Fibroblast of villous mesenchyme (primary cell): ENCODE measurements at places on chromosomes 6 and 20. TPM values are rescaled to one million over a fixed set of nuclear protein-coding genes. Genes with fewer than 3 reads are reported as not detected.
A peak's percentile ranks its signal among the peaks of the same experiment; 100 is the strongest.

- DNase-seq, result peak; percentile 16
These were observed at the start of gene ATP9A for GRCh38 chr20:51767867-51768758. ATP9A (minus strand) TSS chr20:51768390; CDS start chr20:51768369, 21 bp downstream.

GRCh38 chr20:64142590-64142989 lies 21.7 kb upstream of the MYT1 start:
- DNase-seq, result peak; percentile 12

The DCDC2 gene
- under 0.01 and 0.43 TPM in 2 replicates for total RNA-seq

The EGFL8 gene
- total RNA-seq, result 0.97 and 2.6 TPM in 2 replicates

DNA sequence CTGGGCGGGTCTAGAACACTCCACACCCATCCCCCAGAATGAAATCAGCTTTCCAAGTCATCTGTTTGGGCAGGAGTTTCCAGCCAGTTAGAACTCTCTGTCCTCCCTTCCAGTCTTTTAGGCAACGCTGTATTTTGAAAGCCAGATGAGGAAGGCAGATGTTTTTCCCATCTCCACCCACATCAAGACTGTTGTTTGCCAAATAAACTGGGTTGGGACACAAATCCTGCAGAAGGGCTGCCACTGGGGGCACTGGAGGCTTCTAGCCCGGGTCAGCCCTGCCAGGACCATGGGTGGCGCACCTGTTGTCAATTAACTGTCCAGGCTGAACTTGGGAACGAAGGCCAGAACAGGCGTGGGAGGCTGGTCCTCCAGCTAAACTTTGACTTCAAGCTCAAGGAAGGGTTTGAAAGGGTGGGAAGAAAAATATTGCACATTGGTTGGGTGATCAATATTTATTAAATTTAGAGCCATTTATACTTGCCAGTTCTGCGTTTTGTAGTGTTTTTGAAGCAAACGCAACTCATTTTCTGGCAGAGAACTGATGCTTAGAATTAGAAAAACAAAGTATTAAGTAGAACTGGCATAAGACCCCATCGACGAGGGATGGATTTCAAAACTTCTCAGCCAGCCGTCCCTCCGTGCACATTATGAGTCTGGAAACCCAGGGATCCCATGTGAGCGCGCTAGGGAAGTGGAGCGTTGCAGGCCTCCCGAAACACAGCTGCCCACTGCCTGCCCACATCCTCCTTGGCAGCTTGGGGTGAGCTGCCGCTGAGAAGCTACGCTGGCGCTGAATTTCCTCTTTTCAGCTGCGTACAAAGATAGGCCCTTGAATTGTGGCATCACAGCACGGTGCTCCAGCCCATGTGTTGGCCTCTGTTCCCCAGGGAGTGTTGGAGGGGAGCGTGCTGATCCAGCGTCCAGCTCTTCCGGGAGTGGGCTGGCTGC lies 297.4 kb downstream of the QKI start:
- DNase-seq, result peak; percentile 24

DNA sequence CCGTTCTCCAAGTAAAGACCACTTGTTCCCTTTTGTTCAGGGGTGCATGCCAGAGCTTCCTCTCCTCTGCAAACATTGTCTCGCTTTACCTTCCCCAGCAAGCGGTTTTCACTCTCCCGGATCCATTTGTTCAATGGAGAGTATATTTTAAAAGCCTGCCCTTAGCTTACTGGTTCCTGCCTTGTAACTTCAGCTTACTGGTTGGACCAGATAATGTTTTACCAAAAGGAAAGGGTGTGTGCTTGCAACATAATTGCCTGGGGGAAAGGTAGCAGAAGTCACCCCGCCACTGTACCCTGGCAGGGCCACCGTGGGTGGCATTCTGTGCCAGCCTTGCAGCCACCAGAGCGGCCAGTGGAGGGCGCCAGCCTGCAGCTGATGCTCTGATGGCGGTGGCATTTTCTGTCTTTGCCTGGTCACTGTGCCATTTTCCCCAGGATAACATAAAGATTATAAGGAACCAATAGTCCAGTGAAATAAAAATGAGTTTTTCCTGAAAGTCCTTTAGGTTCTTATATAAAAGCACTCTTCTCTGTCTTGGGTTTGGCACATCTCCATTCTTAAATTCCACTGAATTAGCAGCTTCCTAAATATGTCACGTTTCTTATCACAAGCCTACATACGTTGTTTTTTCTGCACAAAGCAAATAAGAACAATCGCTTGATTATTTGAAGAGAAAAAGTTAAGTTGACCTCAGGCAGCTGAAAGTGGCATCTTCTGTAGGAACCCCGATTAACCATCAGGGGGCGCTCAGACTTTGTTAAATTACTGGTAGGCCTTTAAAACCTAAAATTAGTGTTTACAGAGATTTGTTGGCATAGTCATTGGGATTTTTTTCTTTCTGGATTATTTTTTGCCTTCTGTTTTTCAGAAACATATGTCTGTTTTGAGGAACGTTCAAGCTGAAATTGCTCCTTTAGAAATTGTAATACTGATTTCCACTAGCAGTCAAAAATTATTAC lies 67.4 kb upstream of the XRN2 start:
- peak; percentile 76 for DNase-seq

The MTFR2 gene
- total RNA-seq, result 0.97 and 4.3 TPM in 2 replicates
